ENCODE measurements at places on chromosomes 16 and 17.

DNA sequence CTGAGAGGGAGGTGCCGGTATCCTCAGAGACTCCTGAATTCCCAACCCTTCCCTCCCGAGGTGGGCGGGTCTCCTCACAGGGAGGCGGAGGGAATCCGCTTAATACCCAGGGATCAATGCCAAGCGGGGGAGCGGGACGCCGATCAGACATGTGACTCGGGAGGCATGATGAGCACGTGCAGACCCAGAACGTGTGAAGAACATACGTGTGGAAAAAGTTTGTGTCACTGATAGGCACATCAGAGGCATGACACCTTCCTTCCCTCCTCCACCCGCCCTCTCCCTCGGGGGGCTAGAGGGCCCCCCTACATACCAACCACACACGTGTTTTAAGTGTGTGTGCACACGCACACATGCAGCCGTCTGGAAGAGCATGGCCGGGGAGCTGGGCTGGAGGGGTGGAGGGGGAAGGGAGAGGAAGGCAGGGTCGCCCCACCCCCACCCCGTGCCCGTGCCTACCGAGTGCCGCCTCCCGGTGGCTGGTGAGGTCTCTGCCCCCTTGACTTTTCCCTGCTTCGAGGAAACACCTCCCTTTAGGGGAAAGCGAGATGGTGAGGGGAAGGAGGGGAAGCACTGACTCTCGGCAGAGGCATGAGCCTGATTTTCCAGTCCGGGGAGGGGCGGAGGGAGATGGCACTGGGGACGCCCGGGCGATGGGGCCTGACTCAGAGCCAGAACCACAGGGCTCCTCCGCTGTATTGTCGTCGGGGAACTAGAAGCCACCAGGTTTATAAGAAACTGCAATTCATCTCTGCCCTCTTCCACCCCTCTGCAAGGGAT, 12.1 kb upstream of the TBX21 start:
- peak; percentile 70 for DNase-seq

- DNase-seq = no peak
Observed at GRCh38 chr16:57616241-57616640, 12.2 kb upstream of the ADGRG1 start.

DNA sequence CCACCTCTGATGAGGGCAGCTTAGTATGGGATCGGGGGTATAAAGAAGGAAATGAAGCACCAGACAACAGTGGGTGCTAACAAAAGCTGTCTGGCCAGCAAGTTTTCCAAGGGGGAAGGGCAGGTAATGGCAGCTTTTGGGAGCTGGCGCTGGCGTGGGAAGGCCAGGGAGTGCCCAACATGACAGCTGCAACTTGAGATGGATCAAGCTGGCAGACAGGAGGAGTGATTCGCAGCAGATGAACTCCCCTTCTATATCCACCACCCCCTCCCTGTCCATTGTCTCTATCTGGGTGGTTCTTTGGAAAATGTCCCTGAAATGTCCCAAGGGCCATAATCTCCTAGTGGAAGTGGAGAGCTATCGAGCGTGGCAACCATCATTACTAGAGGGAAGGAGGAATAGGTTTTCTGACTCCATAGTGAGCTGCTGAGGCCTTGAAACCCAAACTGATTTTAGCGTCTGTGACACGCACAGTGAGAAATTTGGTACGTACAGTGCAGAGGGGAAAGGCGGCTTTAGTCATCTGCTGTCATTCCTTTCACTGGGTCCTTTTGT, 4.8 kb upstream of the INPP5K start:
- DNase-seq = no peak

DNA sequence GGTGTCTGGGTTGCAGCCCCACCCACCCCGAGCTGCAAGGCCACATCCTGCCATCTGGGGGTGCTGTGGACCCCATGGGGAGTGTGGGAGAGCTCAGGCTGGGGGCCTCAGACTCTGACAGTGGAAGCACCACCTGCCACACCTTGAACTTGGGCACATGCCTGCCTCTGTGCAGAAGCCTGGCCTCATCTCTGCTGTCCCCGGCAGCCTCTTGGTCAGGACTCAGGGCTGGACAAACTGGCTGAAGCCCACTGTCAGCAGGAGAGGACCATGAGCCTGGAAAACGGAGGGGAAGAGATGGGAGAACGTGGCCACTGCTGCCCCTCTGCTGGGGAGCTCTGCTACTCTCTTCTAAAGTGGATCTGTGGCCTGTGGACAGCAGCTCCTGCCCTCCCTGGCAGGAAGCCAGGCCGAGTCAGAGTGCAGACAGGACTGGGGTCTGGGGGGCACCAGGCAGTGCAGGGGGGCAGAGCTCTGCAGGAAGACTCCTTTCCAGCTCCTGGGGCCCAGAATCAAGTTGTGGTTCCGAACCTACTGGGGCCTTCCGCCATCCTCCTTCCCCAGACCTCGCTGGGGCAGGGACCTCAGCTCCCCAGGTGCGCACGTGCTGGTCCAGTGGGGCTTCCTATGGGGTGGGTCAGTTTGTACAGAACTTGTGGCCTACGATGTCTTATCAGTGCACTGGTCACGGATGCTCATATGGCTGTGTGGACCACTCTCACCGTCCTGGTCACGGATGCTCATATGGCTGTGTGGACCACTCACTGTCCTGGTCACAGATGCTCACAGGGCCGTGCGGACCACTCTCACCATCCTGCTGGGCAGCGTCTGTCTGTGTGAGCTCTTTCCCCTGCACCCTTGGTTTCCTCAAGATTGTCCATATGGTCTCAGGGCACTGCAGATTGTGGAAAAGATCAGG, 207.7 kb downstream of the LAT start:
- no peak for DNase-seq

DNA sequence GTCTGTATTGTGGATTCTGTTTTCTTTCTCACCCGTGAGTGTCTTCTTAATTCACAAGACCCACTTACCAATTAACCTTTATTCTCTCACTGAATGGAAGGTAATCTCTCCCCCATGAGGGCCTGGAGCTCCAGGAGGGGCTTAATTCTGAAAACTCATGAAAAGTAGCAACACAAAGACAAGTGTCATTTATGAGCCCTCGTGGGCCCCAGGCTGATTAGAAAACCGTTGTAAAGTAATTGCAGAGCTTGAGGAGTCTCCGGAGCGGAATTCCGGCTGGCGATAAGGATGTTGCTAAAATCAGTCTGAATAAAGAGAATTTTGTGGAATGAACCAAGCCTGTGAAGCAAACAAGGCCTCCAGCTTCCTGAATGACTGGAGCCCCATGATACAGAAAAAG, 301.5 kb downstream of the HAPSTR1 start:
- DNase-seq = no peak

DNA sequence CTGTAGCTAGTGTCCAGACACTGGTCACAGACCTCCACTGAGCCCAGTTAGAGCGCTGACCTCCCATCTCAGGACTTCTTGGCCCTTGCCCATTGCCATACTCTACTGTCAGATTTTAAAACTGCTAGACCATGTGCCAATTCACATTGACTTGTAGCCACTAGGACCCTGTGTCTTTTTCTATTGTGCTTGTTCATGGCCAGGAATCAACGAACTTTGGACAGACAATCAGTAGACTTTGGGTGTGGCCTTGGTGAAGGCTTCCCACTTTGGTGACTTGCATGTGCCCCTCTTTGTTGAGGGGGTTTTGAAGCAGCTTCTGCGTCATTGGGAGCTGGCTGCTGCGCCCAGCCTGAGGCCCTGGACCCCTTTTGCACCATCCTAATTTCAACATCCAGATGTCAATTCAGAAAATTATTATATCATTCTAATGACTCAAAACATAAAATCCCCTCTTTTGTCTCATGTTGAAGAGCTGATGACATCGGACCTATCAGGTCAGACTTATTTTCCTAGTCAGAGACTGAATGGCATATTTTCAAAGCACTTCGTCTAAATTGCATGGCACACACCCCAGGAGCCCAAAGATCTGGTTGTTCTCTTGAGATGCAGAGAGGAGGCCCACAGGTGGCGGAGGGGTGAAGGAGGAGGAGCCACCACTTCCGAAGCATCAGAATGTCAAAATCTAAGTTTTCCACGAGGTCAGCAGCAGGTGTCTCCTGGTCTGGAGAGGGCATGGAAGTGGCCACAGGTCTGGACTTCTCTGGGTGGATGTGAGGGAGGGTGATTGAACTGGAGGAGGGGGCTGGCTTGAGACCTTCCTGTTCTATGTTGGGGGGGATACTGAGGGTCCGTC, 93.4 kb upstream of the CBX4 start:
- no peak for DNase-seq

GRCh38 chr16:47142821-47143676, 696 bp downstream of the NETO2 start:
- DNase-seq = peak; percentile 70

- DNase-seq = no peak
Observed at GRCh38 chr17:8696426-8696825, 48.2 kb downstream of the CCDC42 start.

All from CD4-positive, alpha-beta T cell treated with Interleukin-10 for 1 hour (primary cell).